ENCODE measurements at places on chromosomes 5 and 9. TPM values are rescaled to one million over a fixed set of nuclear protein-coding genes. Genes with fewer than 3 reads are reported as not detected.

Gene ANKRD34B
- total RNA-seq = not detected

GRCh38 chr9:104873489-104873850 is 54.5 kb downstream of the ABCA1 start:
- no peak for DNase-seq

GRCh38 chr9:132171702-132172101 is 9.8 kb downstream of the NTNG2 start:
- DNase-seq = no peak

Gene PTGES
- 0.44 TPM for total RNA-seq

GRCh38 chr9:78298046-78298765 is 1.3 kb downstream of the PSAT1 start:
- DNase-seq = no peak

DNA sequence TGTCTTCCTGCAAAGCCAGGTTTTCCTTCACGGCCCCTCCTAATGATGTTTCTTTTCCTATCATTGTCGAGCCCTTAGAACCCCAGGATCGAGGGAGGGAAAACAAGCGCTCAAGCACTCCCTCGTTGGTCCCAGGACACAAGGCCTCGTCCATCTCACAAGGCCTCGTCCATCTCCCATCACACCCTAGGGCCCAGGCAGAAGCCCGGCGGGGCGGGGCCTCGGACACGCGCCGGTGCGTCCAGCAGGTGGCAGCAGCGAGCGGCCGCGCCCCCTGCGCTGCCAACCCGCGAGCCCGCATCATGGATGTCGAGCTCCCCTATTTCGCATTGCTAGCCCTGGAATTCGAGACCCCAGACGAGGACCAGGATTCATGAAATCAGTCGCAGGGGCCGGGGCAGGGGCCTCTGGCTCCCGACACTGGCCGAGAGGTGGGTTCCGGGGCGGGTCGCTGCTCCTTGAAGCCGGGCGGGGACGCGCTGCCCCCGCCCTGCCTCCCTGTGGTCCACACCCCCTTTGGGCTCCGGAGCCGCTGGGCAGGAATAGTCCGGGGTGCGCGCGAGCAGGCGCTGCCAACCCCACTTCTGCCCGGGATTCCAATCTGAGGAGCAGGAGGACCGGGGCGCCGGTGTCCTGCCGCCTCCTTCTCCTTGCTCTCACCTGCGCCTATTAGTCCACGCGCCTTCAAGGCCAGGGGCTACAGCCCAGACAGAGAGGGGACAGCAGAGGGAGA is at the start of gene ABLIM3:
Gene ABLIM3 (plus strand): TSS at position 270 of the 733 bp plus-strand sequence. CDS start 603 bp downstream, outside the sequence.
- DNase-seq = peak; percentile 67

- DNase-seq = no peak
These were observed 6.8 kb downstream of the ITGA1 start for GRCh38 chr5:52794519-52794918.

DNA sequence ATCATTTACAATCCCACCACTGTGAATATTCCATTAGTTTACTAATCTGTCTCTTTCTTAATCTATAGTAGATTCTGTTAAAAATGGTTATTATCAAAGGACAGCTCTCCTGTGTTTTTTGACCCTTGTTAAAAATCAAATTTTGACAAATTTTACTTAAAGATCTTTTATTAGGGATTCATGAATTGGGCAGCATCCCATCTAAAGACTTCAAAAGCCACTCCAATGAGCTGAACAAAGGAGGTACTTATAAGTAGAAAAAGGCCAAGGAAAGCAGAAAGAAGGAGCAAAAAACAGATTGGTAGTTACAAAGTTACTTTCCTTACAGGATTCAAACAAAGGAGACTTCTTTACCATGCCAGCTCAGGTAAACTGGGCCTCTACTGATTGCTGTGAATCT is 44.5 kb upstream of the PTPDC1 start:
- no peak for DNase-seq

DNA sequence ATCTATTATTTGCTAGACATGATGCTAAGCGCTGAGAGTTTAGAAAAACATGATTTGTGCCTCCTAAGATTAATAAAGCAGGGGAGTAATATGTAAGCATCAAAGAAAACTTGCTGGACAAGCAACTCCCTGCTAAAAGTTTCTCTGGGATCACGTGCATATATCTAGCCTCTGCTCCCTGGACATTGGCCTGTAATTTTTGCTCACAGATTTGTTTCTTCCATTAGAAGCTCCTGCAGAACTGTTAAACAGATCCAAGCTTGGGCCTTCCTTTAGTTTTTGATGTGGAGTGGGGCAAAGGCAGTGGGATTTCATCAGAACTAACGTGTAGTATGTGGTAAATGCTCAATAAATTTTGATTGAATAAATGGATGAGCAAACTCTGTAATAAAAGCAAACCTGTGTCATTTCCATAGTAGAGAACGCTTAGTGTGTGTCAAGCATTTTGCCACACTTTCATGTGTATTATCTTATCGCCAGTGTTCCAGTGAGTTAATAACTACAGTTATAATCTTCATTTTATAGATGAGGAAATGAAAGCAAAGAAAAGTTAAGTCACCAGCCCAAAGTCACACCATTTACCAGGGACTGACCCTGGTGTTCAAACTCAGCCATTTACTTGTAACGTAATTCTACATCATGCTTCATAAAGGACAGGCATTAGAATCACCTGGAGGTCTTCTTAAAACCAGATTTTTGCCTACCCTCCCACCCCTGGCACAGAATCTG is 100.3 kb downstream of the PCSK5 start:
- no peak for DNase-seq

Gene FKTN
- total RNA-seq = 9.6 TPM

Gene ALG2
- 11.8 TPM for total RNA-seq

DNA sequence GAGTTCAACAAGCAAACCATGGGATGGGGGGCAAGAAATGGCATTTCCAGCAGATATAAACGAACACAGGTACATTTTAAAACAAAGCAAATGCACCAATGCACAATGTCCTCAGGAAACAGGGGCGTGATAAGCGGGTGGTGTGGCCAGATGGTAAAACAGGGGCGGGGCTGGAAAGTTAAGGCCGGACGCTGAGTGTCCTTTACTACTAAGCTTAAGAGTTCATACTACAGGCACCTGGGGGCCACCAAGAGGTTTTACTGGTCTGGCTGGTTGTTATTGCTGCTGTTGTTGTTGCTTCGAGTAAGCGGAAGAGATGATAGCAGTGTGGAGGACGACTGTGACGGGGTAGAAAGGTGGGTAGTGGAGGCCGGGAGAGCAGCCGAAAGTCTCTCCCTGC is 99.8 kb downstream of the ATPSCKMT start:
- DNase-seq = no peak

GRCh38 chr5:82386576-82386975 is 108.4 kb upstream of the RPS23 start:
- no peak for DNase-seq

DNA sequence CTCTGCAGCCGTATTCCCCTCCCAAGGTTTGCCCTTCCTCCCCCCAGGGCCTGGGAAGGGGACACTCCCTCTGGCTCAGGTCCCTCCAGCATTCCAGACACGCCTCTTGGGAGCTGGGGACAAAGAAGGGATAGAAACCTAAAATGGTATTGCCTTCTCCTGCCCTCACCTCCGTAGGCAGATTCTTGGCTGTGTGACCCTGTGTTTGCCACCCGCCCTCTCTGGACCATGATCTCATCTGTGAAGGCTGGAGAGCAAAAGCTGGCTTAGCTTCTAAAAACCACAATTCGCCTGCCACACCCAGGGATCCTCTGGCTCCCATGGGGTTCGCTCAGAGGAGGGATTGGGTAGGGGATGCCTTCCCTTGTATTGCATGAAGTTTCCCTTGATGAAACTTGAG is 7.7 kb downstream of the AQP3 start:
- no peak for DNase-seq

Gene PCDHA13
- not detected for total RNA-seq

All from activated naive CD4-positive, alpha-beta T cell treated with anti-CD3 and anti-CD28 coated beads for 36 hours (primary cell).